ENCODE measurements at places on chromosomes 5 and 9. TPM values are rescaled to one million over a fixed set of nuclear protein-coding genes. Genes with fewer than 3 reads are reported as not detected.

Gene C5orf58
- not detected for total RNA-seq

Gene FAM193B
- total RNA-seq, result 96.3 TPM

DNA sequence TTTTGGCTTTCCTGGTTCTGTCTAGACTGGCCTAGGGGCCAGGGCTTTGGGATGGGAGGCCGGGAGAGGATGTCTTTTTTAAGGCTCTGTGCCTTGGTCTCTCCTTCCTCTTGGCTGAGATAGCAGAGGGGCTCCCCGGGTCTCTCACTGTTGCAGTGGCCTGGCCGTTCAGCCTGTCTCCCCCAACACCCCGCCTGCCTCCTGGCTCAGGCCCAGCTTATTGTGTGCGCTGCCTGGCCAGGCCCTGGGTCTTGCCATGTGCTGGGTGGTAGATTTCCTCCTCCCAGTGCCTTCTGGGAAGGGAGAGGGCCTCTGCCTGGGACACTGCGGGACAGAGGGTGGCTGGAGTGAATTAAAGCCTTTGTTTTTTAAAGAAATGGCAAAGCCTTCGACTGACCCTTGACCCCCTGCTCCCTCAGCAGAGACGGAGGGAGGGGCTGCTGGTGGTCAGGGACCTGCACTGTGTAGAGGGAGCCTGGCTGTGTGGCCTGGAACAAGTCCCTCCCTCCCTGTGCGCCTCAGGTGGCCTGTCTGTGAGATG lies 11.1 kb downstream of the FPGS start:
- DNase-seq, result peak; percentile 47

- DNase-seq, result no peak
Observed at GRCh38 chr5:127934791-127935256, 148.7 kb upstream of the SLC12A2 start.

GRCh38 chr5:148998174-148998797 lies 64.6 kb downstream of the SH3TC2 start:
- DNase-seq, result peak; percentile 13

DNA sequence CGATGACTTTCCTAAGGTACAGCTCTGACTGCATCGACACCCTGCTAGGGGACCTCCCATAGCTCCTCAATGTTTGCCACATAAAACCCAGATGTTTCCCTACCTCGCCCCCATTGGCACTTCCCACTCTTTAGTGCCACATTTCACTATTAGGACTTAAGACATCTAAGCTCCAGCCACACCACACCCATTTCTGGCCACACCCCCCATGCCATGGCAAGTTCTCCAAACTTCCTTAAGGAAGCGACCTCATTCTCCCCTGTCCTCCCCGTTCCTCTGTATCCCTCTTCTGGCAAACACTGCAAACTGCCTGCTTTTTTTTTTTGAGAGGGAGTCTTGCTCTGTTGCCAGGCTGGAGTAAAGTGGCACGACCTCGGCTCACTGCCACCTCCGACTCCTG lies 62.9 kb downstream of the USP20 start:
- no peak for DNase-seq

All from neural crest cell (in vitro differentiated cells).